ENCODE measurements at places on chromosomes 2 and 18.

DNA sequence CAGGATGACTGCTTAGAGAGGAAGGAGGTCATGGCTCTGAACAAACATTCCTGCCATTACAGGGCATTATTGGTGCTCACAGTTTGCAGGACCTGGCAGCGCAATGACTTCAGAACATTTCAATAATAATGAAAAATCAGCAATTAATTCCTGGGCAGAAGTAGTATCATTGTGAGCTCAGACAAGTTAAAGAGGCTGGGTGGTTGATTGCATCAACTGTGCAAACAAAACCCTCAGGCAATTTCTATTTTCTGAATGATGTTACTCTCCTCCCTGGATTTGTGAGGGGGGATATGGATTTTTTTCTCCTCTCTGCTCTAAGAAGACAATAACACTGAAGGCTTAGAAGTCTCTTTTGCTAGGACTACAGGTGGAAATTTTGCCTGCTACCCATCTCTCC, 168.1 kb upstream of the TACR1 start:
- DNase-seq: no peak

GRCh38 chr2:96907115-96908041, 37.5 kb upstream of the SEMA4C start:
- no peak for DNase-seq

DNA sequence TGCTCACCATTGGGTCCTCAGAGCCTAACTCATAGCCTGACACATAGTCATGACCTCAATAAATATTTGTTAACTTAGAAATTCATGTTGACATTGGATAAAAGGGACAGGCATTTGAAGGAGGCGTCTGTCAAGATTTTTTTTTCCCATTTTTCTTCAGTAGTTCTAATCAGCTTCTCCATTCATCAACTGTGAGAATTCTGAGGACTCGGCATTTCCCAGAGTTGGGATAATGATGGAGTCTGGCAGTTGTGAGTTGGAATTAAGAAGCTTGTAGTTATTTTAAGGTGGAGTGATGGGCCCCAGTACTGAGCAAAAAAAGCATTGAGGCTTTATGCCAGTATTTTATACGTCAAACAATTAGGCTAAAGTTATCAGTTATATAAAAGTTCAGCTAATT, 4.6 kb downstream of the SPATS2L start:
- DNase-seq: no peak

- DNase-seq: no peak
Observed at GRCh38 chr18:4391859-4392258, 63.2 kb downstream of the DLGAP1 start.

DNA sequence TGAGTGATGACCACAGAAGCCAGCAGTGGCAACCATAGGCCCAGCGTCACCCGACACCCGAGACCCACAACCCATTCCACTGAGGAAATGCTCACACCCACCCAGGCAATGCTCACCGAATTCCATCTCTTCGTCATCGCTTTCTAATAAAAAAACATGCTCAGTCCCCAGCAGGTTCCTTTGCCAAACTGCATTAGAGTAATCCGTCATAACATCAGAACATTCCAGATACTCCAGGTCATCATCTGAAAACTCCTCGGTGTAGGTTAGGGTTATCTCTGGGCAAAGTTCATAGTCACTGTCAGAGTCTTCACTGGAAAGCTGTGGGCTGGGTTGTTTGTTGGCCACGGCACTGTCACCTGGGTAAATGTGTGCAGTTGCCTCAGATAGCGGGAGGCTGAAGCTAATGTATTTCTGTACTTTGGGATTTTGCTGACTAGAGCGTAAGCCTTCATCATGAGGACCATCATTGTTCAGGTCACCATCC, 49.3 kb downstream of the ALPK2 start:
- DNase-seq: no peak

GRCh38 chr18:49934457-49934856, 121.1 kb upstream of the ACAA2 start:
- no peak for DNase-seq

DNA sequence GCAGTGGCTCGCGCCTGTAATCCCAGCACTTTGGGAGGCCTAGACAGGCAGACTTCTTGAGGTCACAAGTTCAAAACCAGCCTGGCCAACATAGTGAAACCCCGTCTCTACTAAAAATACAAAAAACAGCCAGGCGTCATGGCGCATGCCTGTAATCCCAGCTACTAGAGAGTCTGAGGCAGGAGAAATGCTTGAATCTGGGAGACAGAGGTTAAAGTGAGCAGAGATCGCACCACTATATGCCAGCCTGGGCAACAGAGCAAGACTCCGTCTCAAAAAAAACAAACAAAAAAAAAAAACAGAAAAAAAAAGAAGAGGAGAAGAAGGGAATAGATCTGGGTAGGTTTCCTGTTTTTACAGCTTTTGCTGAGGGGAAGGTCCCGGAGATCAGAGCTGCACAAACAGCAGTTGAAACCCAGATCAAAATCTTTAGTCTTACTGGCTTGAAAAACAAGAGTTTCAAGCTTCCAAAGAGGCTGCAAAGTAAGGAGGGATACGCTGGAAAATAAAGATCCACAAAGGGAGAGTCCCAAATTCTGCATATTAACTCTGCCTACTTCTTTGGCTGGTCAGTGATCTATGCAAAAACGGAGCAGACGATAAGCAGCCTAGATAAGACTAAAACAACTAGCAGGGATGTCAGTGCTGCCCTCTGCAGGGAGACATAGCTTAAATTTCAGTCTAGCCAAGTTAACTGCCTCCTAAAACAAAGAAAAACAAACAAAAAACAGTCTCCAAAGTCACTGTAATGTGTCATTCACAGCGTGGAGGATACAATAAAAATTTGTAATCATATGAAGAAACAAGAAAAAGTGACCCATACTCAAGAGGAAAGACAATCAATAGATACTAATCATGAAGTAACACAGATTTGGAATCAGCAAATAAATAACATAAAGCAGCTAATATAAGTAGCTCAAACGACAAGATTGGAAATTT, 74.1 kb downstream of the TLK1 start:
- peak; percentile 10 for DNase-seq

GRCh38 chr2:18074476-18074875, 196.0 kb downstream of the KCNS3 start:
- peak; percentile 54 for DNase-seq

DNA sequence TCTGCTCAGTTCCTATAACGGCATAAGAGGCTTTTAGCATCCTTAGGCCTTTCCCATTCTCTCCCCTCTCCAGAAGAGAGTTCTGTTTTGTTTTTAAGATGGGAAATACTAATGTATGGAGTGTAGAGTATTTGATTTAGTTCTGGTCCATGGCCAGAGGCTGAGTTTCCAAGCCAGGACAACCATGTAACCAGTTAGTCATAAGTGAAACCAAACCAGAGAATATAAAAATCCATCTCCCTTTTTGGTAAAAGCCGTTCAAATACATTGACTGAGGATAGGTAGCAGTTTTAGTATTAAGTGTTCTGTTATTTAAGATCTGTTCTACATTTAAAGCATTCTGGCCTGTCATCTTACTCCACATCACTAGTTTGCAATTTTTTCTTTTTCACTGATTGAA, 3.1 kb downstream of the PSMD1 start:
- no peak for DNase-seq

DNA sequence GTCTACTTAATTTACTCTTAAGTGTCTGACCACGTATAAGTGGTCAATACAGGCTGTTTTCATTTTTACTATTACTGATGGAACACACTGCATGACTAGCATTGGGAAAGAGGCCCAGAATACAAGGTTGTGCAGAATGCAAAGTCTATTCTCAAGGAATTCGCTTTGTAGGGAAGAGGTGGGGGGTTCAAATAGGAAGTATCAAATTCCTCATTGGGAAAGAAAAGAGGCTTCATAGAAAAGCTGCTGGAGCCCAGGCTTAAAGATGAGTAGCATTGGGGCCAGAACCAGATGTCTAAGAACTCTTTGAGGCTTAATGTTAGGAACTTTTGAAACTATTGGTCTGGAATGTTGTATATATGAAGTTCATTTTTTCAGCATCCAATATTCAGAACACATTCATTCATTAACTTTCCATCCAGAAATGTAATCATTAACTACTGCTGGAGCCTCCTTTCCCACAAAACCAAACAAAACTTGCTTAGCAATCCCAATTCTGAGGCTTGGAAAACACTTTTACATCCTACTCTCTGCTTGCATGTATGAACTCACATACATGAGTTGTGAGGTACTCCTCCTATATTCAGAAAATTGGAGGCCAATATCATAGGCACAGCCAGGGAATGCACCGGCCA, 994 bp upstream of the LRATD1 start:
- no peak for DNase-seq

DNA sequence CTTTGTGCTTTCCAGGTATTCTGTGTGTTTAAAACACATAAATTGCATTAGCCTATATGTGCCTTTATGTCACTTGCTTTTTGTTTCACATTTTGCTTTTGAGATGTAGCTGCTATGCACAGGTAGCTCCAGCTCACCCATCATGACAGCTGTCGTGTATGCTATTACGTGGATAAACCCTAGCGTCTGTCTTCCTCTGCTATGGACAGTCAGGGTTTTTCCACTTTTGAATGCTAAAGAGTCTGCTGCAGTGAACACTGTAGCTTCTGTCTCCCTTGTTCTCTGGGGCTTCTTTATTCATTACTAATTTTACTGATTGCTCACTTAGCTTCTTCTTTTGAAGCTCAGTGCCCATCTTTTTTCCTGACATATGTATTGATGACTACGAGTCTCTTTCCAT, 24.7 kb upstream of the MBP start:
- no peak for DNase-seq

DNA sequence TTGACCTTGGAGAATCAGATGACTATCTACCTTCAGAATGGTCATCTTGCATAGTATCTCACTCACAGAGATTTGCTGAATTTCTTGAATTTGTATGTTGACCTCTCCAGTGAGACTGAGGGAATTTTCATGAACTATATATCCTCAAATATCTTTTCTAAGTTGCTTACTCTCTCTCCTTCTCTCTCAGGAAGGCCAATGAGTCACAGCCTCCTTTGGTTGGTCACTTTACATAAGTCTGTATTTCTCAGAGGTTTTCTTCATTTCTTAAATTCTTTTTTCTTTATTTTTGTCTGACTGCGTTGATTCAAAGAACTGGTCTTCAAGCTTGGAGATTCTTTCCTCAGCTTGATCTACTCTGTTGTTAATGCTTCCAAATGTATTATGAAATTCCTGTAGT, 51.7 kb downstream of the VIT start:
- DNase-seq: no peak

DNA sequence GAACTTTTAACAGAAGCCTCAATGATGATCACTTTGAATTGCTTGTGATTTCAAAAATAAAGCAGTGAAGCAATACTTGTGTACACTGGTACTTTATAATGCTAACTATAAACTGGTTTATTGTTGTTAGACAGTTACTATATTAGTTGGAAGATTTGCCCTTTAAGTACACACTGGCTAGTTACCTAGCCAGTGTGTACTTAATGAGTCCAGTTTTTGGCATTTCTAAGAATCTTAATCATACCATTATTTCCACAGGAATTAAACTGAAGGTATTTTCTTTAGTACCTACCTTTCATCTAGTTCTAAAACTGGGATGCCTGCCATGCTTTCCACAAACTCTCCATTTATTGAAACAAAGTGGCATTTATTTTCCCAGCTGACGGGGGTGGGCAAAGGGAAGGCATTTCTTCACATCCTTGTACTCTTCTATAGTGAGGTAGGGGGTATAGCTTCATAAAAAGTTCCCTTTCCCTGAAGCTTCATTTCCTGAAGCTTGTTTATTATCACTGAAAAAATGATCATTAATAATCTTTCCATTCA, 49.9 kb downstream of the UGP2 start:
- DNase-seq: peak; percentile 19

DNA sequence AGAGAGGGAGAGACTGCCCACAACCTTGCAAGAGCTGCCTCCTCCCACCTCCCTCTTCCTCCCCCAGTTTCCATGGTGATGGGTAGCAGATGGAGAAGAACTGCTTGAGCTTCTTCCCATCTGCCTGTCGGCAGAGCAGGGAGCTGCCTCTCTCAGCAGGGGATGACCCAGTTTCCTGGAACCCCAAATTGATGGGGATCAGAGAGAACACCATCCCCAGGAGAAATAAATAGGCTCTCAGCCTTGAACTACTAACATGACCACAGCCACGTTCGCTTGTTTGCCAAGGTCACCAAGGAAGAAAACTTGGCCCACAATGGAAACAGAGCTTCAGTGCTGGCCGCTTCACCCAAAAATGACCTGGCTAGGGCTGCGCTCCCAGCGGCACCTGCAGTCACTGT, 82.2 kb downstream of the ADD2 start:
- no peak for DNase-seq

DNA sequence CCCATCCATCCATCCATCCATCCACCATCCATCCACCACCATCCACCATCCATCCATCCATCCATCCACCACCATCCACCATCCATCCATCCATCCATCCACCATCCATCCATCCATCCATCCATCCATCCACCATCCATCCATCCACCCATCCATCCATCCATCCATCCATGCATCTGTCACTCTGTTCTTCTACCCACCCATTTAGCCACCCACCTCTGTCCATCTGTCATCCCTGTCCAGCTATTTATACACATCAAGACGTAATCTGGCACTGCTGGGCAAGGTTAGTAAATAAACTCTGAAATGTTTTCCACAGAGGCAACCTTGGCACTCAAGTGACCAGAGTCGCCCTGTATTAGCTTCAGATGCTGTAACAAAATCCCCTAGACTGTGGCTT, 120.9 kb downstream of the RTP5 start:
- no peak for DNase-seq

DNA sequence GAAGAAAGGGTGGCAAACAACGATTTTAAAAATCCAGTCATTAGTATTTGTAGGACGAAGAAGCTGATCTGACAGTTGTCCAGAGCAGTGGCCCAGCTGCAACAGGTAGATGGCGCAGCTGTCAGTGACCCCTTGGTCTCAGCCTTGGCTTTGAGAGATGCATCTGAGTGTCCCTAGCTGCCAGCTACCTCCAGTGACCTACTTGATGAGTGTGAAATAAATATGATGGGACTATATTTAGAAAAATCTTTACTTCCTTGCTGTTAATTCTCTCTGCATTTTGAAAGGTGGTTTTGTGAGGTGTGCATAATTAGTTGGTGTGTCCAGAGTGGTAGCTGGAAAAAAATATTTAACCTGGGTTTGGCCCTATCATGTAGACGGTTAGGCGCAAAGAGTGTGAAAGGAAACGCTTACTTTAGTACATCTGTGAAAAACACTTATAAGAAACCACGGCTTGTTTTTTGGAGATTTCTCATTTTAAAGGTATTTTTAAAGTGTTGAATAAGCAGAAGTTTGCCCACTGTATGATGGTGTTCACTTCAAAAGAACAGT, 963 bp downstream of the INPP1 start:
- DNase-seq: no peak

Measured in COLO829 (cell line).